Glomerular endothelial cell (primary cell): ENCODE measurements at places on chromosomes 12 and 14. TPM values are rescaled to one million over a fixed set of nuclear protein-coding genes. Genes with fewer than 3 reads are reported as not detected.

DNA sequence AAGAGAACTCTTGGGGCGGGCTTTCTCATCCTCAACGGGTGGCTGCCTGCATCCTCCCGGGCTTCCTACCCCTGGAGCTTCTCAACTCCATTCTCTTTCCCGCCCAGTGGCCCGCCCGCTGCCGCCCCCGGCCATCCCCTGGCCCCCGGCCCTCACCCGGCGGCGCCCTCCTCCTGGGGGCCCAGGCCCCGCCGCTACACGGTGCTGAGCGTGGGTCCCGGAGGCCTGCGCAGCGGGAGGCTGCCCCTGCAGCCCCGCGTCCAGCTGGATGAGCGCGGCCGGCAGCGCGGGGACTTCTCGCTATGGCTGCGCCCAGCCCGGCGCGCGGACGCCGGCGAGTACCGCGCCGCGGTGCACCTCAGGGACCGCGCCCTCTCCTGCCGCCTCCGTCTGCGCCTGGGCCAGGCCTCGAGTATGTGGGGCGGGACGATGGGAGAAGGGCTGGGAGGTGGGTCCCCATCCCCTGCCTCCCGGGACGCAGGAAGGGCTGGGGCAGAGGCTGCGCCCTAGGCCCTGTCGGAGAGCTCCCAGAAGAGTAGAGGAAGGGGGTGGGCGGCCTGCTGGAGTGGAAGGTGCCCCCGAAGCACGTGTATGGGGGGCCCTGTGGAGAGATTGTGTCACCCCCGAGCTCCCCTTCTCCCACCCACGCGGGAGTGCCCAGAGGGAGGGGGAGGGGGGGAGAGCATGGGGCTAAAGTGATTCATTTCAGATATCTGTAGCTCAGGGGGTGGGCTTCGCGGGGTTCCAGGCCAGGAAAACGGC is 1.5 kb downstream of the LAG3 start:
- DNase-seq, result no peak

GRCh38 chr14:84401631-84402030 is 1128.3 kb upstream of the FLRT2 start:
- no peak for DNase-seq

GLT1D1 gene
- not detected in 2 replicates for total RNA-seq

DNA sequence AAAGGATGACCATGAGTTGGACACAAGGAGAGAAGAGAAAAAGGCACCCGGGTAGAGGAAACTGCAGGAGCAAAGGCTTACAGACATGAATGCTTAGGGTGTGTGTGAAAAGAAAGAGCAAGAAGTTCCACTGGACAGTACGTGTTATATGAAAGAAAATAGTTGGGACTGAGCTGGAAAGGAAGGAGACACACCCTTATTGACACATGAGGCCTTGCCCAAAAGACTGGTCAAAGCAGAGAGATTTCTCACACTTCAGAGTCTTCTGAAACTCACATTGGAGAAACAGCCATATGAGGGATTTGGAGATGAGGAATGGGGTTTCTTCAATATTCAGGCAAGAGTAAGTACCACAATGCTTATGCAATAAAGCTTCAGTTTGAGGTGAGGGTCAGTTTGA is 56.0 kb downstream of the TTC9 start:
- DNase-seq, result no peak

CPNE6 gene
- total RNA-seq, result not detected in 2 replicates

- no peak for DNase-seq
Observed at GRCh38 chr14:89828471-89829165, 125.9 kb downstream of the EFCAB11 start.

DNA sequence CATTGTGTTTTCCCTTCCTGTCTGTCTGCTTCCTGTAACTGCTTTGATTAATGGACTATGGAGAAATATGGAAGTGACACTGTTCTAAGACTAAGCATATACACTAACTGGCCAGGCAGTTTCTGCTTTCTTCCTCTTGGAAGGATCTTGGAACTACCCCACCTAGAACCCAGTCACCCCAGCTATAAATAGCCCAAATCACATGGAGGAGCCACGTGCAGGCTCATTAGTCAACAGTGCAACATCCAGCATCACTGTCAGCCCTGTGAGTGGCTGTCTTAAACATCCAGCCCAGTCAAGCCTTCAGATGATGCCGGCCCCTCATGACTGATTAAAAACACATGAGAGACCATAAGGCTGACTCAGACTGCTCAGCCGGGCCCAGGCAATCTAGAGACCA is 39.2 kb downstream of the BCAT1 start:
- no peak for DNase-seq

DNAJC22 gene
- 0.48 and 1.2 TPM in 2 replicates for total RNA-seq

DNA sequence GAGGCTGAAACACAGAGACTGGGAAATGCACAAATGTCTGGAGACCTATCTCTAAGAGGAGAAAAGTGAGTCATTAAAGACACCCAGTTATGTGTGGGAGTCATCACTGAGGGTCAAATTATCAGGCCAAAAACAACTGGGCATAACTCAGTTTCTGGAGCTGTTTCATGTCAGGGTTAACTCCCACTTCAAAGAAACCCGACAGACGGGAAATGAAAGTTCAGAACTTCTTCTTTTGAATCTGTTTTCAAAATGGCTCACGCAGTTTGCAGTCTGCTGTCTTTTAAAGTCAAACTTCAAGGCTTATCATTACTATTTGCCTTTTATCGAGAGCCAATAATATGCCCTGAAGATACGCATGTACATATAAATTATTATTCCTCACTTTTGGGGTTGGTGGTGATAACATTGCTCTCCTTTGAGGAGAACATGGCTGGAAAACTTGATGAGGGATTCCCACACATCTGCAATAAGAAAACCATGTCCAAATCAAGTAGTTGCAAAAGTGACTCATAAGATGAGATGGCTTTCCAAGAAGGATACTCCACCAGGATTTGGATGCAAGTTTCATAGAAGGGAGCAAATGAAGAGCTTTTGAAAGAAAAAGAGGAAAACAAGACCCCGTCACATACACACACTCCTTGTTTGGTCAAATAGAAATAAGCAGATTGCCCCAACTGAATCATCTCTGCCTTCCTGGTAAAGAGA is 341.4 kb downstream of the ADAMTS20 start:
- DNase-seq, result no peak

DNA sequence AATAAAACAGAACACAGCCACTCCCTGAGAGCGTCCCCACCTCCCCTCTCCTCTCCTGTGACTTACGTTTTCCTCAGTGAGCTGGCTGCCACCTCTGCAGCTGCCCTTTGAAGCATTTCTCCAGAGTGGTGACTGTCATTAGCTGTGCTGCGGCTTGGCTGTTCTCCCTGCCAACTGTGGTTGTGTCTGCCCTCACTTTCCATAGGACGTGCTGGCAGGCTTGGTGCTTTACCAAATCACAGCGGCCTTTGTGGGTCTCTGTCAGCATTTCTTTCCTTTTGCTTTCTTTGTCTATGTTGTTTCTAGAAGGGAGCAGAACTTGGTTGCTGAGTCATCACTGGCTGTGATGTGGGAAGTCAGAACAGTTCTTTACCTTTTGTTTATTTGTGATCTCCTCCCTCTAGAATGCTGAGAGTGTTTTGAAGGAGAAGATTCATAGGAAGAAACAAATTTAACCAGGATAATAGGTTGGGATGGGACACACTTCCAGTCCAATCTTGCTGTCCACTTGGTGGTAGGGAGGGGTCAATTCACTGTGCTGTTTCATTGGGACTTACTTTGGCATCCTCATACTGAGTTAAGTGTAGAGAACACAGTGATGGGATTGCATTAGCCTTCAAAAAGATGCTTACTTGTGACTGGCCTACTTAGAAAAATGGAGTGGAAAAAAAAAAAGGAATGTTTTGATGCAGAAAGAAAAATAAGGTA is 88.2 kb downstream of the TMX1 start:
- no peak for DNase-seq

DNA sequence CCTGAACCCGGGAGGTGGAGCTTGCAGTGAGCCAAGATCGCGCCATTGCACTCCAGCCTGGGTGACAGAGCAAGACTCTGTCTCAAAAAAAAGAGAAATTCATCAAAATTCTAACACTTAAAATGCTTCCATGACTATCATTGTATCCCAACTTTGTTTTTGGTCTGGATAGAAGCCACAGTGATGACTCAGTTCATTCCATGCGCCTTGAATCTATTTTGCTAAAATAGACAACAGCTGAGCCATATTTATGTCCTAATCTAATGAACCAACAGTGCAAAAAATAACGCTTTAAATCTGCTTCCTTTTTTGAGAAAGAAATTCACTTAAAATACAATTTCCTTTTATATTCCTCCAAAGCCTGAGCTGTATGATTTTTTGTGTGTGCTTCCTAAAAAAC is 23.2 kb upstream of the BICD1 start:
- DNase-seq, result no peak

DNA sequence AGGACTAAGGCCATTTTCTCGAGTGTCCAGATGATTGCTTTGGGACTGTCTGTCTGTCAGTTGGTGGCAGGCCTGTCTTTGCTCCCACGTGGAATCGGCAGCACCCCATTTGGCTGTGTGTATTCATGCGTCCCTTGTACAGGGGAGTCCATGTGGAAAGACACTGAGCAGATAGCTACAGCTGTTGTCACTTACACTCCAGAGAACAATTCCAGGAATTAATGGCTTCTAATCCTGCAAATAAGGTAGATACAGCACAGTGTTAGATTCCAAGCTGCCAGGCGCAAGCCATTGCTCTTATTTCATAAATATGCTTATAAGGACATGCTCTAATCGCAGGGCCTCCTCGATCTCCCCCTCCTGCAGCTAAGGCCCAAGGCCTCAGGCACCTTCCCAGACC is 208.8 kb downstream of the VRK1 start:
- no peak for DNase-seq

GRCh38 chr14:21617614-21618013 is 17.1 kb downstream of the OR10G2 start:
- DNase-seq, result no peak

DNA sequence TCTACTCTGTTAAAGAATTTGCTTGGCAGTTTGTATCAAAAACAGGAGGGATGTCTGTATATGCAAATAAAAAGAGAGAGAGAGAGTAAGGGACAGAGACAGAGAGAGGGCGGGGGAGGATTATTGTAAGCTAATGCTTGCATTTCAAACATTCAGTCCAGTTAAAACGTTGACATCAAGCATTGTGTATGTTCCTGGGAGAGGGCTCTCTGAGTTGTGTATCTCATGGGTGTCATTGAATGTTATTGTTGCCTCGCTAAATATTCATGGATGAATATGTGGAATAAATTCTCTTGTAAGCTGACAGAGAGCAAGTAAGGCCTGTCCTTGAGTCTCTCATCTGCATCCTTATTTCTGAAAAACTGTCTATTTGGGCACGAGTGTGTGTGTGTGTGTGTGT is 78.8 kb upstream of the VRK1 start:
- no peak for DNase-seq

GRCh38 chr12:128920468-128920867 is 67.2 kb downstream of the GLT1D1 start:
- no peak for DNase-seq

- no peak for DNase-seq
Observed at GRCh38 chr12:52029685-52030084, 21.6 kb upstream of the NR4A1 start.

GRCh38 chr12:70430400-70430799 is 64.3 kb downstream of the KCNMB4 start:
- no peak for DNase-seq

GRCh38 chr12:793037-793436 is 40.7 kb downstream of the WNK1 start:
- no peak for DNase-seq

GRCh38 chr12:25276199-25276937 is 25.6 kb upstream of the KRAS start:
- DNase-seq, result peak; percentile 41

GPX2 gene
- not detected in 2 replicates for total RNA-seq

GRCh38 chr14:55327179-55327578 is 56.0 kb downstream of the FBXO34 start:
- DNase-seq, result no peak

KCNA5 gene
- total RNA-seq, result not detected in 2 replicates

RILPL2 gene
- 3.3 and 3.7 TPM in 2 replicates for total RNA-seq

GRCh38 chr14:100605706-100606686 is 18.8 kb upstream of the BEGAIN start:
- no peak for DNase-seq

DNA sequence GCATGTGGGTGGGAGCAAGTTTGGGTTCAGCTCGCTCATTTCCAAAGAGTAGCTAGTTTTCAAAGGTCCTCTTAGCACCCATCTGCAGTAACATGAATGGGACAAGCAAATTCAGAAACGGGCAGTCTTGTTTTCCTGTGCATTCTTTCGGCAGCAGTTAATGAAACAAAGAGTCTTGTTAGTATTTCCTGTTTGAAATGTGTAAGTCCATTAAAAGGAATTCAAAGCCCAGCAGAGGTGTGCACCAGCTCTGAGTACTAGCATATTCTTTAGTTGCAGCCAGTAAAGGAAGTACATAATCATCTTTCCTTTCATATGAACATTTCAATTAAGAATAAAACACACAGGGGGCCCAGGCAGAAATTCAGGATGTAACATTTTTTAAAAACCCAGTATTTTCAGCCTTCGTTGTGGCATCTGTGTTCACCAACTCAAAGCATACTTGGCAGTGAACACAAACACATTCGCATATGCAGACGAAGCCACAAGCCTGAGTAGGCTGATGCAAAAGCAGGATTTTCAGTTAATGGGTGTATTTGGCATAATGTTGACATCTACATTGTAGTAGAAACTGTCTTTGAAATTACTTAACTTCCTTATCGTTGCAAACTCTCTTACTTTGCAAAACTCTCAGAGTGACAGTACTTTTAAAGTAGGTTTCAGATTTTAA is 570.0 kb upstream of the FLRT2 start:
- no peak for DNase-seq

SOAT2 gene
- total RNA-seq, result not detected in 2 replicates

DNA sequence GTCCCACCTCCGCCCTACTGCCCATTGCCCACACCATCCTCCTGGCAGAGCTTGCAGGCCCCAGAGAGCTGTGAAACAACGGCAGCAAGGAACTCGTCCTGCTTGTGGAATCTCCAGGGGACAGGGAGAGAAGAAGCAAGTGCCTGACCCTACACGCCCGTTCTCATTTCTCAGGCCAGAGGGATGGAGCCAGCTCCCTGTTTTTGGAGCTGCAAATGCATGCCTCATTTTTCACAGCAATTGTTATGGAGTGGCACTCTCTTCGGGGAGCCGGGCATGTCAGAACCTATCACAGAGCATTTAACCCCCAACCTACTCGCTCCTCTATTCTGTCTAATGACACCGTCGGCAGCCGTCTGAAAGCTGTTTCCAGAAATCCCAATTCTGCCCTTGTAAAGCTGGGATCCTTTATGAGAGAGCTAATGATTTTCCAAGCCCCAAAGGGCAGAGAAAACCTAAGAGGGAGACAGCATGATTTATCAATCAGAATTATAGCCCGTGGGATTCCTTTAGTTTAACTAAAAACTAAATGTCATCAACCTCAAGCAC is 222.3 kb upstream of the NOS1 start:
- DNase-seq, result no peak

DNA sequence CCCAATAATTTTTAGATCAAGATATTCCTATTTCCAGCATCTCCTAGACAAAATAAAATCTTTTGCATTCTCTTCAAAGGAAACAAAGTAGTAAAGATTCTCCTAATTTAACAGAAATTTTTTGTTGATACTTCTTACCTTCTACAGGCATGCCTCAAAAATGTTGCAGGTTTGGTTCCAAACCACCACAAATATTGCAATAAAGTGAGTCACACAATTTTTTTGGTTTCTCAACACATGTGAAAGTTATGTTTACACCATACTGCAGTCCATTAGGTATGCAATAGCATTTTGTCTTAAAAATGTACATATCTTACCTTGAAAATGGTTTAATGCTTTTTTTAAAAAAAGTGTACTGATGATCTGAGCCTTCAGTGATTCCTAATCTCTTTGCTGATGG is 65.6 kb upstream of the USP15 start:
- no peak for DNase-seq
